Type B pancreatic cell (in vitro differentiated cells): ENCODE measurements at places on chromosomes 11 and 22. TPM values are rescaled to one million over a fixed set of nuclear protein-coding genes. Genes with fewer than 3 reads are reported as not detected.

DNA sequence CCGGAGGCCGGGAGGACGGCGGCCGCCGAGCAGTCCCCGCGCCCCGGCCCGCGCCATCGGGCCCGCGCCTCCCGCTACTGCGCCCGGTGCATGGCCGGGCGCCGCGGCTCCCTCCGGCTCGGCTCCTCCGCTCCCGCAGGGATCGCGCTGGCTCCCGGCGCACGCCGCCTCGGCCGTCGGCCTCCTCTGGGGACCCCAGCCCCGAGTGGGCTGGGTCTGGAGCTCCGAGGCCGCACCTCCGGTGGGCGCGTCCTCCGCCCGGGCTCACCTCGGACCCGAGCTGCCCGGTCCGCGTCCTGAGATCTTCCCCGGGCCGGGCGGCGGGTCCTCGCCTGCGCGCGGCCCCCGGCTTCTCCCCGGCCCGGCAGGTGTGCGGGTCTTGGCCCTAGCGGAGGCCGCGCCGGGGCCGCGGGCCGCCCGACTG is 251 bp downstream of the SHISA8 start:
- no peak for DNase-seq

LRRC74B gene
- total RNA-seq = 0.65 TPM in 1 of 2 replicates, not detected in the other

DNA sequence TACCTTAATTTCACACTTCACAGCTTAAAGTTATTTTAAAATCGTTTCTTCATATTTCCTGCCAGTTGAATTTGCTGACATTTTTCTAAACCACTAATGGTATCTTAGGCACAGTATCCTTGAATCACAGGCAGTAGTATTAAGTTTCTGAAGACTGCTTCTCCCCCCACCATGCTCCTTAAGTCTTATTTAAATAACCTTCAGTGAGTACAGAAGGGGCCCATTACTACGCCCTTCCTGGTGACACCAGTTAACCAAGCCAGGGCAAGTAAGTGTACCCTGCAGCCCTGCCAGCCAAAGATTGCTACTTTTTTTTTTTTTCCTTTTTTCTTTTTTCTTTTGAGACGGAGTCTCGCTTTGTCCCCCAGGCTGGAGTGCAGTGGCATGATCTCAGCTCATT is 19.9 kb downstream of the KDM2A start:
- DNase-seq = no peak

DNA sequence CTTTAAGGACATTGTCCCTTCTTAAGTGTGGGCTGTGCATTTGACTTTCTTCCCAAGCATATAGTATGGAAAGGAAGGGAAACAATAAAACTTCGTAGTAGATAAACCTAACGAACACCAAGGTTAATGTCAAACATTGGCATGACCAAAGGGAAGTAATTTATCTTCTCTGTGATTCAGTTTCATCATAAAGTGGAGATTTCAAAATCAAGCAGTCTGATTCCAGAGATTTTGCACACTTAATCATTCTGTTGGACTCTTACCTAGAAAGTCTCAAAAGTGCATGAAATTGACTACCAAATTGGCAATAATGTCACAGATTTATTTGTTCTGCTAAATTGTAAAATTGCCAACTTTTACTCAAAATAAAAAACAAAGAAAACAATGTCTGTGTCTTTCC is 559.7 kb downstream of the JRKL start:
- no peak for DNase-seq

GRCh38 chr22:35611891-35612576 is 5.1 kb downstream of the MB start:
- DNase-seq = no peak

- no peak for DNase-seq
These were observed 75.0 kb upstream of the PRODH start for GRCh38 chr22:19011075-19011474.
